GOT3 (cell line): ENCODE measurements at places on chromosomes 16 and 17.

DNA sequence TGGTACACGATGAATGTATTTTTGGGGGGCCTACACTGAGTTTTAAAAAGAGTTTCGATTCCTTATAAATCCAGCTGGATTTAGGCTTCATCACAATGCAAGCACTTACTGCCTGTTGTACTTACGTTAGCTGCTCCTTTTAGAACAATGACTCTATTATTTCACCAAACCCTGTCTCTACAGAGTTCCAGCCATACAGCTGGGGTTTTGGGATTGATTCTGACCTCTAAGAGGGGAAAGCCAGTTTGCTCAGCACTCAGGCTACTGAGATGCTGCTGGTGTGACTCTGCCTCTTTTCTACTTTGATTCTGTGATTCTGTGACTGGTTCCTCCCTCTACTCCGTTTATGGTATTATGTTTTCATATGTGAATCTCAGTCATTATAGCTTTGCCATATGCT is 329.7 kb downstream of the ABCC12 start:
- no peak for DNase-seq

- DNase-seq = no peak
Observed at GRCh38 chr16:70463235-70463634, 8.8 kb downstream of the FCSK start.

DNA sequence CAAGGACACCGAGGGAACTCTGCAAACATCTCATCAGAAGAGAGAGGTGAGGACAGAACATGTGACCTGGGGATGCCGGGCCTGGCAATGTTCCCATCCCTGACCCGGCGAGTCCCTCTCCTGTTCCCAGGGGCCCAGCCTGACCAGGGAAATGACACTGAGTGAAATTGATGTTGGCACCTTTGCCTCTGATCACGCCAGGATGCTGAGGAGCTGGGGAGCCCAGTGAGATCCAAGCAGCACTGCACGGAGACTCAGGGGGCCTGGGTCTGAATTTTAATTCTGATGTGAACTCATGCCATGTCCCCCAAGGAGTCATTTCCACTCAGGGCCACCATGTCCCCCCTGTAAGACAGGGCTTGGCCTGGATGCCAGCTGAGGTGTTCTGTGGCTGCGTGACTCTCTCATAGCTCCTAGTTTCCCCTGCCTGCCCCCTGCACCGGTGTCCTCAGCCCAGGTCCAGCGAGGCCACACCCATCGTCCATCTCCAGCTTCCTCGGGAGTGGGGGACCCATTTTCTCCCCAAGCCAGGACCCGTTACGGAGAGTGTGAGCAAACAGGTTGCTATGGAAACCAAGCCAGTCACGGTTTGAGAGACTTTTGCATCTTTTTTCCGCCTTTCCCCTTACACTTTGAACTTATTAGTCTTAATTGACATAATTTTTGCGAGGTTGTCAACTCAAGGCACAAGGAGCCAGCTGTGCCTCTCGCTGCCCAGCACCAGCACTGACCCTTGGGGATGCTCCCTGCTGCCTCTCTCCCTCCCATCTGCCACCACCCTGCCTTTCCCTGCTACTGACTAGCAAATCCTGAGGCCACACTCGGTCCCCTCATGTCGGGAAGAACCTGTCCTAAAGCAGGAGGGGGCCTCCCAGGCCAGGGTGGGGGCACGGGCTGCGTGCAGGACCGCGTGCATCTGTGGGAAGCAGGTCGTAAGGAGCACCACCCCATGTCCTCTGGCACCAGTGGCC is 150.0 kb downstream of the SDK2 start:
- DNase-seq = no peak

GRCh38 chr17:69326377-69327059 is 415 bp downstream of the ABCA5 start:
- no peak for DNase-seq

DNA sequence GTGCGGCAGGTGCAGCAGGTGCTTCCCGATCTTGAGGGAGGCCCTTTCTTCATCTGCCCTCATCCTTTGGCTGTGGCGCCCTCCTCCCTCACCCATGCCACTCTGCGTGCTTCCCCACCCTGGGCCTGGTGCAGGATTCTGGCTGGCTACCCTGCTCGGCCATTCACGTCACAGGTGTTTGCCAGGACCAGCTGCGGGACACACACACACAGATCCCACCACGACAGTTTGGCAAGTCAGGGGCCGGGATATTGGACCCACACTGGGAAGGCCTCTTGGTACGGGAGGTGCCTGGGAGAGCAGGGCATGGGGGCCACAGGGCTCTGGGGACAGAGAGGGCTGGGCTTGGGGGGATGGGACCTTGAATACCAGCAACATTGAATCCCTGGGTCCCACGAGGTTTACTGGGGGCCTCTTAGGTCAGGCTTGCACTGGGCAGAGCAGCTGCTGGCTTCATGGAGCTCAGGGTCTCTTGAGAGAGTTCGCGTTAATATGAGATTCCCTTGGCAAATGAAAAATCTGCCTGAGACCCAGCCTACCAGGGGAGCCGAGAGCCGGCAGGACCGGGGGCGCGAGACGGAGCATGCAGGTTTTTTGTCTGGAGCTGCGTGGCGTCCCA is 15.1 kb downstream of the ADCY7 start:
- DNase-seq = no peak

GRCh38 chr17:3966720-3967363 is 2.6 kb upstream of the ATP2A3 start:
- DNase-seq = no peak

DNA sequence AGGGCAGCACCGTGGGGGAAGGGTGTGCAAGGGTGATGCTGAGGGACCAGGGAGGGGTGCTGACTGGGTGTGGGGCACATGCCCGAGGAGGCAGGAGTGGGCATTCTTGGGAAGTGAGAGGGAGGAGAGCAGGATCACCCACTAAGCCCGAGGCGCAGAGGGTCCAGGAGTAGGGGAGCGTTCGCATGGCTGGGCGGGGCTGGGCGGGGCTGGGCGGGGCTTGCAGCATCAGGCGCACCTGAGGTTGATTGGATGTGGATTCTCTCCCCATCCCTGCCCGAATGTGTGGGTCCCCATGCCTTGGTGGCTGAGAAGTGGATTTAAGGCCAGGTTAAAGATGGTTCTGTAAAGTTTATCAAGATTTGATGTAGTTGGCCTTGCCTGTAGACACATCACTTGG is 14.2 kb downstream of the BANP start:
- no peak for DNase-seq

DNA sequence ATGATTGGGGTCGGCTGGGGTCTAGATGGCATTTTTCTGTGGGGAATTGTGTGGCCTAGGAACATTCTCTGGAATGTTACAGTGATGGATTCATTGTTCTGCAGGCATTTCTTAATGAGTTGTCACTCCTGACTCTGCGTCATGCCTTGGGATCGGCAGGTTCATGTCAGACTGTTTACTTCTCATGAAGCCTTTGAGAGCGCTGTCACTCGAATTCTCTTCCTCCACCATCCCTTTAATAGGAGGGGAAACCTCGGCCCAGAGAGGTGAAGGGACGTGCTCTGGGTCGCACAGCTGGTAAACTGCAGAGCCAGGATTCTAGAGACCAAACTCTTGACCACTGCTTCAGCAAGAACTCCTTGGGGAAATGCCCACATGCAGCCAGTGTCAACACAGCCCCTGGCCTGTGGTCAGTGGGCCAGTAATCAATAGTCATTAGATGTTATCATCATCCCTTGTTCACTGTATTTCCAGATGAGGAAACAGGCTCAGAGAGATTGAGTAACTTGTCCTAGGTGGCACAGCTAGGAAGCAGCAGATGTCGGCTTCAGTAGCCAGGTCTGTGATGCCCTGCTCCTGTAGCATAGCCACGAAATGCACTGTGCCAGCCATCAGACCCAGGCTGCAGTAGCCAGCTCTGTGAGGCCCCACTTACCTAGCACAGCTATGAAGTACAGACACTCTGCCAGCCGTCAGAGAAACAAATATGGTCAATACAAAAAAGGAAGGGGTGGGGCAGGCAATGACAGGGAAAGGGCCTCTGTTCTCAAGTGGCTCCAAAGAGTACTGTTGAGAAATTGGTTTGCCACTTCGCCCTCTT is 259.0 kb downstream of the CPPED1 start:
- DNase-seq = no peak

GRCh38 chr17:14014657-14015056 is 54.6 kb upstream of the COX10 start:
- DNase-seq = no peak

DNA sequence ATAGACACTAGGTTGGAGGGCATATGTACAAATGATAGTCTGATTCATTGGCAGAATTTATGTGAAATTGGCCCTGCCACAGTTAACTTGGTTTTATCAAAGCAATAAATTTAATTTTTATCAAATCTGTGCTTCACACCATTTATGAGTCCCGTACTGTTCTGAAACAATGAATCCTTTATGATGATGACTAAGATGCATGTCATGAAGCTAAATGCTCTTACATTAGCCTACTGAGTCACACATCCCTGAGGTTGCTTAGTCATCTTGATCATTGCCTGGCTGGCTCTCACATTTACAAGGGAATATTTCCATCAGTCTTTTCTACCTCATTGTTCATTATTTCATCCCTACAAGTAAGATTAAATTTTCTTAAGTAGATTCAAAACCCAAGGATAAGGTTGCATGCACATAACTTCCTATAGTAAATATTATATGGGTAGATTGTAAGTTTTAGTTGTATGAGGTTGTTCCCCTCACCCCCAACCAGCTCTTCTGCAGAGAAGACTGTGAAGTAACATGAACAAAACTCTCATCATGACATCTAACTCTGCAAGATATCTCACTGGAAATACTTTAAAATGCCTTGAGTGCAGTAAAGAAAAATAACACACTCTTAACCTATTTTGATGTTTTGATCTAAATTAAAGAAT is 170.7 kb downstream of the CYB561 start:
- no peak for DNase-seq

GRCh38 chr16:75464122-75464918 is at the start of gene TMEM170A:
TSS of gene TMEM170A (minus strand) at chr16:75464689. CDS start at chr16:75464600, 89 bp downstream.
- peak; percentile 97 for DNase-seq

- DNase-seq = no peak
Observed at GRCh38 chr17:56009795-56010651, 143.3 kb upstream of the ANKFN1 start.

DNA sequence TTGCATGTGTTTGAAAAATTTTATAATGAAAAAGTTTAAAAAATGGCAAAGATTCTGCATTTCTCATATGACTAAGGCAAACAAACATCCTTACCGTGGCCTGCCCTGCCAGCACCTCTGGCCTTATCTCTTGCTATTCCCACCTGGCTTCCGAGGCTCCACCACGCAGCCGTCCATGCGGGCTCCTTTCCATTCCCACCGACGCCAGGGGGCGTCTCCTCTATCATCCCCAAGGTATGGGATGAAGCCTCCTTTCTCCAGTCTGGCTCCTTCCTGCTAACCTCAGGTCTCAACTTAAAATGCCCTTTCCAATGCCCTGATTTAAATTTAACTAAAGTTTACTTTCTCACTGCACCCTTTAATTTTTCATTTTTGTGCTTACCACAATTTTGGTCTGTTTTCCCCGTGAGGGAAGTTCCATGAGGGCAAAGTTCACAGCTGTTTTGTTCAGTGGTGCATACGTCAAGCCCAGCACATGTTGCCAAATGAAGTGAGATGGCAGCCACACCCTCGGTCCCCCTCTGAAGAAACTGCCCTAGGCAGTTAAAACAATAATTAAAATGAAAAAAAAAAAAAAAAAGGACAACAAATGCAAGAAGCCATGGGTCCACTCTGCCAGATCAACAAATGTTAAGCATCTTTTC is 13.3 kb upstream of the SDK2 start:
- no peak for DNase-seq

GRCh38 chr16:83945587-83945986 is 7.5 kb upstream of the OSGIN1 start:
- DNase-seq = no peak

DNA sequence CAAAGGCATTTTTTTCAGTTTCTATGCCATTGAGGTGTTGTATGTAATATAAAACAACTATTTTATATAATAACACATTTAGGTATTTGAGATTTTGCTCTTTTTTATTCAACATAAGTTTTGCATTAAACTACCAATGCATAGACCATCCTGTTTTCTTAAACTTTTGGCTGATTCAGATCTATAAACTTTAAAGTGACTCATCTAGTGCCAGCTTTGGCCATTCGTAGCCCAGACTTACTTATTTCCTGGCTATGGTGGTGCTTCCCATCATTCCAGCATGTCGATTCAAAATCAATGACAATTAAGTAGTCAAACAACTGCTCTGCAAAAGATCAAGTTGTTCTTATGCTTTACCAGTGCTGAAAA is 3.1 kb downstream of the ERI2 start:
- no peak for DNase-seq

DNA sequence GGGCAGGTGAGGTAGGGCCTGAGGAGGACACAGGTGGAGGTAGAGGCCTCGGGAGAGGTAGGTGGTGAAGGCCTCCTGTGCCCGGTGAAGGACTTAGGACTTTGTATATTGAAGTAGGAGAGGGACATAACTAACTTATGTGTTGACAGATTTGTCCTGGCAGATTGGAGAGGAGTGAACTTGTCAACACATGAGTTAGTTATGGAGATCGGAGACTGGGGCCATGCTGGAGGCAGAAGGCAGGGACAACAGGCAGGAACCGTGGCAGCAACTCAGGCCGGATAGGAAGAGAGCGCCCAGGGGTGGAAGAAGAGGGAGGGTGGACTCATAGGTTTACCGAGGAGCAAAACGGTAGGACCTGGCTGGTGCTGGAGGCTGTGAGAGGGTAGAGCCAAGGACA is 18.4 kb downstream of the GLP2R start:
- DNase-seq = no peak

DNA sequence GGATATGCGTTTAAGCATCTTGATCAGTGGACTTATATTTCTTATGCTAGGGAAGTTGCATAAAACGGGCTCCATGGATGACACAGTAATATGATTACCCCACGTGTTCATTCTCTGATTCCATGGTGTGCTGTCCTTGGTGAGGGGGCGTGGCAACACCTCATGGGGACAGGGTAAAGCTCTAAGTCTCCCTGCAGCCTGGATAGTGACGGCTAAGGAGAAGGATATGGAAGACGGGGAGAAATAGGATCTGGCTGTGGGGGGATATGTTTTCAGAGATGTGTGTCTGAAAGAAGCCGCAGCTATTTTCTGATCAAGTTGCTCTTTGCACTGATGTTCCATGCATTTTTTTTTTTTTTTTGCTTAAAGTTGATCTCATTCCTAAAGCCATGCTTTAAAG is 84.3 kb downstream of the MARCHF10 start:
- no peak for DNase-seq

- DNase-seq = no peak
Observed at GRCh38 chr16:84454611-84455010, 49.8 kb downstream of the MEAK7 start.

- no peak for DNase-seq
Observed at GRCh38 chr16:19703172-19703889, 14.7 kb downstream of the KNOP1 start.

GRCh38 chr16:8899709-8900317 is 17.7 kb downstream of the LITAFD start:
- DNase-seq = no peak

GRCh38 chr16:25828510-25828909 is 136.8 kb downstream of the HS3ST4 start:
- DNase-seq = no peak

DNA sequence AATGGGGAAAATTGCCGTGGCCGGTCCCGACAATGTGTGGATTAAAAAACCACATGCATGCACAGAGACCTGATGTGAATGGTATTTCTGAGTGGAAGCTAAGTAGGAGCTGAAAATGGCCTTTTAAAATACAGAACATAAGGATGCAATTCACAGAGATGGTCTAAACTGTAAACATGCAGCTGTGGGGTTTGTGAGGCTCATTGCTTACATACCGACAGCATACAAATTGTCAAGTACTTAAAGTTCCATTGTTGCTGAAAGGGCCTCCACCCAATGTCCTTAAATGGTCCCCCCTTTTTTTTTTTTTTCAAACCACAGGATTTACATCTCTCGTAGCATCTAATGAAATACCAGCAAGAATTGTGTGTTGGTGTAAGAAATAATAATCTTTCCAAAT is 523.2 kb downstream of the MAF start:
- DNase-seq = no peak

- DNase-seq = no peak
Observed at GRCh38 chr16:22969567-22969966, 155.6 kb downstream of the HS3ST2 start.
